ENCODE measurements at places on chromosomes 13 and 19.

DNA sequence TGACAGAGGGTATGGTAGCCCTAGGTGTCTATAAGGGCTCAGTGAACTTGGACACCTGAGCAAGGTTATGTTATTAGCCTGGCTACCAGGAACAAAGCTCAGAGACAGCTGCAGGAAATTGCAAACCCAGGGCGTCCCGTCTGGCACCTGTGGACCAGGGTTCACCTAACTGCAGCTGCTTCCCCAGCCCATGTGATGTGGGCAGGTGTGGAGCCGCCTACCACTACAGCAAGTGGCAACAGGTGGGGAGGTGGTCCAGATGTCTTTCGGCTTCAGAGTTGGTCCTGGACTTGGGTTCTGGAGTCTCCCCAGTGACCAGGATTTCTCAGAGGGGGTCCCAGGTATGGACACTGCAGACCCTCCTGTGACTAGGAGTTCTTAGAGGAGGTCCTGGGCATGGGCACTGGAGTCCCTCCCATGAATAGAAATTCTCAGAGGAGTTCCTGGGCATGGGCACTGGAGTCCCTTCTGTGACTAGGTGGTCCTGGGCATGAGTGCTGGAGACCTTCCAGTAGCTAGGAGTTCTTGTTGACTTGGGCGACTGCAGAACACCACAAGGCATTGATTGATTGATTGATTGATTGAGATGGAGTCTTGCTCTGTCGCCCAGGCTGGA, 25.2 kb downstream of the ACTL9 start:
- DNase-seq, result no peak

DNA sequence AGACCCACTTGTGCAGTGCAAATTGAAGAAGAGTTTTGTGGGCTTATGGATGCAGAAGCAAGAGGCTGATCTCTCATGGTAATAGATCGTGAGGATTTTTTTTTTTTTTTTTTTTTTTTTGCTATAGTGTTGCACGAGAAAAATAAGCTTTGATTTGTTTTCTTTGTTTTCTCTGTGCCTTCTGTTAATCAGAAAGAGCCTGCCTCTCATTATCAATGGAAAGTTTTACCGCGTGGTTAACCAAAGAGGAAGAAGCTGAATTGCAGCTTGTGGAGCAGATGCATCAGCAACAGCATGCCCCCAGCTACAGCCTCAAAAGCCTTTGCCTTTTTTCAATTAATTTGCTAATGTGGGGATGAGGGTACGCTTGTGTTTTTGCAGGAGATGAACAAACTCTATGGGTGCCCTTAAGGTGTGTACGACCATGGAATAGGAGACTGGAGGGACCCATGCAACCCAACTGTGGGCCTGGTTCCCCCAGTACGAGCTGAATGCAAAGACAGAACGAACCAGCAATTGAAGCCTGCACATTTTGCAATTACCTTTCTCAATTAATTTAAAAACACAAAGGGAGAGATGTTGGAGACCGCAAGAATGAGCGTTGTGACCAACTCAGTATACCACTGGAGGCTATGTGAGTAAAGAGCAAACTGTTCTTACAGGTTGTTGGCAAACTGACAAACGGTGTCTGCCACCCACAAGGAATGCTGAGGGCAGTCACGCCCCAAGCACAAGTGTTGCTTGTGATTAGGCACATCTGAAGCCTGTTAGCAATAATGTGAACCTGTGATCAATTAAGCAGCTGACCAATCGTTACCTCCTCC, 58.6 kb upstream of the SPRY2 start:
- peak; percentile 1 for DNase-seq

- DNase-seq, result no peak
These were observed 26.9 kb downstream of the SLITRK6 start for GRCh38 chr13:85772367-85772766.

- no peak for DNase-seq
These were observed 27.1 kb downstream of the N4BP2L2 start for GRCh38 chr13:32511482-32511881.

- DNase-seq, result no peak
These were observed 8.4 kb downstream of the GIPC1 start for GRCh38 chr19:14487370-14488125.

- no peak for DNase-seq
These were observed 42.5 kb upstream of the SCEL start for GRCh38 chr13:77492982-77493381.

DNA sequence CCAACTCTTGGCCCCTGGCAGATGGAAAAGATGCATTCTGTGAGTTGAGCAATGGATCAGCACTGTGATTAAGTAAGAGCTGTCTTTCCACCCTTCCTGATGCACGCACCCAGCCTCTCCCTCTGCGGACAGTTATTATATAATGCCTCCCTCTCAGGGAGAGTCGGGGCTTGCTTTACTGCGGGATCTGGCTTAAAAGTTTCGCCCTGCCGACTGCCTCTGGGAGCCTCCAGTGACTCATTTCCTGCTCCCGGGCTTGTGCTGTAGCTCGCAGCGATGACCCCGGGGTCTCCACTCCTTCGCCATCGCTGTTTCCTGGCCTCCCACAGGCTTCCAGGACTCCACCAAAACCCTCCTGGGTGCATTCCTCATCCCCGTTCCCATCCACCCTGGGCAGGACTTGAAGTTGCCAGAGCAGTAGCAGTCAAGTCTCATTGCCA, 107.4 kb upstream of the SLC7A1 start:
- DNase-seq, result peak; percentile 83

DNA sequence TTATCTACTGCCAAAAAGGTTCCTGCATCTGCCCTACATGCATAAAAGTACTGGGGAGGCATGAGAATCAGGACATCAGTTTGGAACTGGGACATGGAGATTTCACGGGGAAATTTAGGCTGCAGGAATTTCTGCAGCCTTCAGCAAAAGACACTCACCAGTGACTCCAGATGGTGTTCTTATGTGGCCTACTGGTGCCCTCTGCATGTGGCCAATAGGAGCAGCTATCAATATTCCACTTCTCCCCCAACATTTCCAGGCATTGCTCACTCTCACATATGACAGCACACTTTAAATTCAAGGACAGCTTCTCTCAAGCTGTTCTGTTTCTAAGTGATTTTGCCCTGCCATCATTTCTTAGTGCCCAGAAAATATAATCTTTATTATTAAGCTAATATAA, 570.5 kb upstream of the ARGLU1 start:
- DNase-seq, result no peak

DNA sequence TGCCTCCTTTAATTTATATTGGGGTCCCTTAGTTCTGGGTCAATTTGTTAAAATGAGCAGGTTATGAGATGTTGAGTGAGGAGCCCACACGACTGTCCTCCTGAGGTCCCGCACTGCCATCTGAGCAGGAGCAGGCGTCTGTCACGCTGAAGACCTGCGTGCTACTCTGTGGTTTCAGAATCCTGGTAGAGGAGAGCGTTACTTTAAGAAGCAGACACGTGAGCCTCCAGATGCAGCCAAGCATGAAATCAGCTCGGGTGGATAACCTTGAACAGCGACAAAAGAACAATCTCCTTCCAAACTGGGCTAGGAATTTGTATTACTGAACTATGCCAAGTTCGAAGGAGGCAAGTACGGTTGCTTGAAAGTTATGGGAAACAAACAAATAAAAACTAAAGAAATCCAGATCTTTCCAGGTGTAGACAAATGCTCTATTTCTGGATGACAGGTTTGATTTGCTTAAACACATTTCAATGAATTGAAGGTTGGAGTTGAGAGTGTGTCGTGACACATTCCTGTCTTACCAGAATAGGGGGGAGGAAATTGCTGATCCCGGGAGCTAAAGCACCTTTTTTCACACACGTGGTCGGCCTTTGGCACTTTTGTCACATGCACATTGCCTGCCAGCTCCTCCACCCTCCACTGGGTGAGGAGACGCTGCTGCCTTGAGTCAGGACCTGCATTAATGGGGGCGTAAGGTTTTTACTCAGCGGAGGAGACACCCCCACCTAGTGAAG, 945.5 kb upstream of the SLC10A2 start:
- no peak for DNase-seq

- DNase-seq, result peak; percentile 95
These were observed 63.0 kb upstream of the FLT1 start for GRCh38 chr13:28557725-28558520.

- DNase-seq, result peak; percentile 33
These were observed 4.1 kb downstream of the DLL3 start for GRCh38 chr19:39502640-39503417.

GRCh38 chr19:56350416-56351045, 35.9 kb upstream of the ZSCAN5A start:
- peak; percentile 9 for DNase-seq

- no peak for DNase-seq
These were observed 1128.9 kb downstream of the EFNB2 start for GRCh38 chr13:105406551-105406950.

DNA sequence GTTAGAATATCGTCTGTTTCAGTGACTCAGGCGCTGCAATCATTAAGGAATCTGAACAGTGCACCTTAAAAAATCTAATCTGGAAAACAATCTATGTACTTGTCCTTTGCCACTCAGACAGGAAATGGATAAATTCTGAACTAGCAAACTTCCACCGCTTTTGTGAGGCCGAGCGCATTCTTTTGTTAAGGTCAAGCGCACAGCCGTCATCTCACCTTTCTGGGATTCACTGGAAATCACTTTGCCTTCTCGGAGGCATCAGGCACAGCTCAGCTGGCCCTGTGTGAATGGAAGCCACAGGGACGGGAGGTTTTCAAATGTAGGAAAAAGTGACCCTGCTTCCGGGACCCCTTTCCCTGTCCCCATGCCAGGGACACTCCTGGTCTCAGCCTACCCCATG, 28.2 kb upstream of the SPACA7 start:
- DNase-seq, result no peak

GRCh38 chr13:106755542-106755941, 187.6 kb upstream of the ARGLU1 start:
- DNase-seq, result no peak

- DNase-seq, result no peak
These were observed 29.5 kb downstream of the COMP start for GRCh38 chr19:18761531-18762110.

DNA sequence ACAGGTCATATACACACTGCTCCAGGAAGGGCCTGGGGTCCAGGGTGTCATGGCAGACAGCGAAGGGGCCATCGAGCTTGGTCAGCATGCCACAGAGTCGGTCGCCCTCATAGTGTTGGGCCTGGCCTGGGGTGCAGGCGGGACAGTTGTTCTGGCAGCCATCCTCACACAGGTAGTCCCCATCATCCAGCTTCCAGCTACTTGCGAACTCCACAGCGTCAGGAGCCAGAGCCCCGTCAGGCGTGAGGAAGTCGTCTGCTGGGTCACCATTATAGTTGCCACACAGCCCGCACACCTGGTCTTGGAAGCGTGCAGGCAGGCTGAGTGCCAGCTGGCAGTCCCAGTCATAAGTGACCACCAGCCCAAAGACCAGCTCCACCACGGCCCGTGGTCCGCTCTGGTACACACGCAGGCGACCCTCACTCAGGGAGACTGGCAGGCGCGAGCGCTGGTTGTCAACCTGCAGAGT, 16.2 kb downstream of the FCGBP start:
- no peak for DNase-seq

- no peak for DNase-seq
These were observed 65.4 kb downstream of the GNG7 start for GRCh38 chr19:2636897-2637683.

GRCh38 chr19:18193388-18194180, 566 bp downstream of the MPV17L2 start:
- DNase-seq, result no peak

- no peak for DNase-seq
These were observed 421.4 kb upstream of the KLHL1 start for GRCh38 chr13:70529652-70530051.

DNA sequence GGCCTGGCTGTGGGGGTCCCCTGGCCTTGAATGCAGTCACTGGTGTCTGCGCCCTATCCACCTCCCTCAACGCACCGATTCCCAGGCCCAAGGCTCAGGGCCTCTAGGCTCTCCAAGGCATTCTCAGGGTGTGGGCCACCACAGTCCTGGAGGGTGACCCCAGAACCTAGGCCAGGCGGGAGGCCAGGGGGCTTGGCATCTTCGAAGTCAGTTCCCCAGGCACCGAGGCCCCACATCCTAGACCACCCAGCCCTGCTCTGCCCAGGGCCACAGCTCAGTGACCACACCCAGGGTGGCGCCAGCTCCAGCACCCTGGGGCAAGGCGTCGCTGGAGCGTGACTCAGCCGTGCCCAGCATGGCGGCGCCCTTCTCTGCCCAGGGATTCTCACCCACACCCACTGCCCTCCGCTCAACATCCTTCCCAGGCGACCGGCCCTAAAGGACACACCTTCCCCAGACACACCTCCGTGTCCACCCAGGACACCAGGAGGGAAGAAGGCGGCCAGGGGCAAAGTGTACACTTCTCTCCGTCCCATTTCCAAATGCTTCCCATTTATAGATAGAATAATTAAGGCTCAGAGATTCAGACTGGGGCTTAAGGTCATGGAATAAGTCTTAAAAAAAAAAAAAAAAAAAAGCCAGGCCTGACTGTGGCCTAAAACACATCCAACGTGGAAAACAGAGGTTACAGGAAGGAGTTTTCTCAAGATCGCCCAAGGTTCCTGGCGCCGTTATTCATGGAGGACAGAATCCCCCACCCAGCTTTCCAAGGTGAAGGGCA, 36.4 kb upstream of the NANOS3 start:
- DNase-seq, result no peak

- no peak for DNase-seq
These were observed 51.9 kb downstream of the DNM2 start for GRCh38 chr19:10769533-10770491.

DNA sequence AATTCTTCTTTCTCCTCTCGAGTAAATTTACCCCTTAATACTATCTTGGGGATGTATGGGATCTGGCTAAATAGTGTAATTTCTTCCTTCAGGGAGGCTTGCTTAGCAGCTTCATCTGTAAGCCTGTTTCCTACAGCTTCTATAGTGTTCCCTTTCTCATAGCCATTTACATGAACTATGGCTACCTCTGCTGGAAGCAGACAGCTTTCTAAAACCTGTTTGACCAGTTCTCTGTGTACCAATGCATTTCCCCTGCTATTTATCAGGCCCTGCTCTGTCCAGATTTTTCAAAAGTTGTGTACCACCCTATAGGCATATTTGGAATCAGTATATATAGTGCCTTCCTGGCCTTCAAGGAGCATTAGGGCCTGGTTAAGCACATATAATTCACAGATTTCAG, 113.6 kb upstream of the PCDH9 start:
- DNase-seq, result no peak

DNA sequence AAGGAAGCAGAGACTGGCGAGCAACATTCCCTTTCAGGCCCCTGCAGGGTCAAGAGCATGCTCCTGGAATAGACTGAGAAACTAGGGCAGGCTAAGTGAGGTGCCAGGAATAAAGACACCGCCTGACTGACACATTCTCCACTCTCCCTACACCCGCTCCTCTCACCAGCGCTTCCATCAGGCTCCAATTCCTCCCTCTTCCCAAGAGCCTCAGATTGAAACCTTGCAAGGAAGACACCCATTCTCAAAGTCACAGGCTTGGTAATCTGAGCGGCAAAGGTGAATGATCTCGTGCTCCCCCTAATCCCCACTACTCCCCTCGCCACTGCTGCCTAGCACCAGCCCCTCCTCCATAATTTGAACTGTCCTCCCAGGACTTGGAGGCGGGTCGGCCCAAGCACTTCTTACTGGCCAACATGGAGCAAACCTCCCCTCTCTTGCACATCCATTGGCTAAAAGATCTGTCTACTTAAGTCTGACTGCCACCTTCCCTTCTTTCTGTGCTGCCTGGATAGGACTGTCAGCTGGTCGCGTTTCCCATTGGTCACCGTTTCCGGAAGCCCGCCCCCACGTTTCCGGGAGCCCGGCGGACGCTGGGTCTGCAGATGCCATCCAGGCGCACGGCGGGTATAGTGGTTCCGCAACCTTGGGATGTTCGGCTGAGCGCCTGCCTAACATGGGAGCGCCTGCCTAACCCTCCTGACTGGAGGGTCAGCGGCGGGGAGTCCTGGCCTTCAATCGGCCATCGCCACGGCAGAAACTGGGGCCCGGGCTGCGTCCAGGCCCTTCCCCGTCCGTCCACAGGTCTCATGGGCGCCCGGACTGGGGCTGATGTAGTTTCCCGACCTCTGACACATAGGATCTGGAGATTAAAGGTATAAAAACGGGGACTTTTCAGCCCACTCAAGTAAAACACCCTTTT, 33.6 kb downstream of the ZNF383 start:
- DNase-seq, result peak; percentile 84

Data from fibroblast of skin of left quadriceps (primary cell).